Activated CD4-positive, alpha-beta T cell treated with anti-CD3 and anti-CD28 coated beads for 1 hour (primary cell): ENCODE measurements at places on chromosomes 3 and 15.

- DNase-seq: no peak
These were observed 380.3 kb upstream of the THBS1 start for GRCh38 chr15:39200586-39200985.

GRCh38 chr3:175267561-175267960 is 408.4 kb downstream of the NAALADL2 start:
- DNase-seq: no peak

GRCh38 chr3:143203848-143204247 is 84.3 kb downstream of the CHST2 start:
- no peak for DNase-seq

DNA sequence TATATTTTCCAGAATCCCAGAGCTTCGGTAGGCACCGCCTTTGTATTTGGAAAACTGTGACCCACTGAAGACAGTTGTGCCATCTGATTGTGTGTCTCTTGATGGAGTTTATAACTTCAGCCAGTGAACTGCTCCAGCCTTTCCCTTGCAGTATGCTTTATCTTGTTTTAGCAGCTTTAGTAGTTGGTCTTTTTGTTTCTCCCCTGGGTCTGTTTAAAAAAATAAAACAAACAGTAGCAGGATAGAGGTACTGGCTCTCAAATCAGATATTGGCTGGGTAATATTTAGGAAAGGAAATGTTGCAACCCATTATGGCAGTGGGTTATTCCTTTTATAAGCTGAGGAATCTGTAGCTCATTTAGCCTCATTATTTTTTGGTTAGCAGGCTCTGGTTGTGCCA is 151.5 kb upstream of the BFSP2 start:
- DNase-seq: no peak

DNA sequence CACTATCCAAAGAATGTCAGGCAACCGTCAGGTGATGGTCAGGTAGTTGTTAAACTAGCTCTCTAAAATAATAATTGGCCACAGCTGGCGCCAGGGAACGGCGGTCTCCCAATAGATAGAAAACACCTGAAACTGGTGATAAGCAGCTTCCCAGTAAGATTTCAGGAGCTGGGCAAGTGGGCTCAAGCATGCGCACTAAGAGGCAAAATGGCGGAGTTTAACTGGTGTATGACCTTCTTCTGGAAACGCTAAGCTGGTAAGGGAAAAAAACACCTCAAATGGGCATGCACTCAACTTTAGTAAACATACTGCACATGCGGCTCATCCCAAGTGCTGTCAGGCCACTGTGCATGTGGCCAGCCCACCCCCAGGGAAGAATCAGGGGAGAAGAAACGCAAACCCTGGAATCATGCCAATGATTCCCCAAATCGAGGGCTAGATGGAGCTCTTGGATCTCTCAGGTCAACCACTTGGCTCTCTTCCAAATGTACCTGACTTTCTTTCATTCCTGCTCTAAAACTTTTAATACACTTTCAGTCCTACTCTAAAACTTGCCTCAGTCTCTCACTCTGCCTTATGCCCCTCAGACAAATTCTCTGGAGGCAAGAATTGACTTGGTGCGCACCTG is 195.0 kb downstream of the ZNF621 start:
- DNase-seq: no peak

GRCh38 chr3:126156468-126156867 is 23.9 kb downstream of the ALDH1L1 start:
- no peak for DNase-seq
